PC-9 (cell line): ENCODE measurements at places on chromosomes 16 and 17. TPM values are rescaled to one million over a fixed set of nuclear protein-coding genes. Genes with fewer than 3 reads are reported as not detected.

- no peak for DNase-seq
Observed at GRCh38 chr16:56616608-56617211, 8.3 kb downstream of the MT2A start.

The CFAP97D1 gene
- not detected in 2 replicates for total RNA-seq

The MGAT5B gene
- 13.9 and 14.3 TPM in 2 replicates for total RNA-seq

DNA sequence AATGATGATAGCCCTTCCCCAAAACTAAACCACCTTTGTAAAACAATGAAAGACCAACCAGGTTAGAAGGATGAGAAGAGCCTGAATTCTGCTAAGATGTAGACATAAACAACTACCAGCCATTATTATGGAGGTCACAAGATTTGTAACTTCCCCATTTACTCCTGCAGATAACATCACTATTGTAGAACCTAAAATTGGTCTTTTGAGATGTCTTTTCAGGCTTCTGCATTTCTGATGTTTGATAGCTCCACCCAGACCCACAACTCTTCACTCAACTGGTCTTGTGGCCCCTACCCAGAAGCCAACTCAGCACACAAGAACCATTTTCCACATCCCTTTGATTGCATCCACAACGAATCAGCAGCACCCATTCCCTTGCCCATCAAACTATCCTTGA lies 100.8 kb downstream of the TMEM132E start:
- no peak for DNase-seq

GRCh38 chr17:79607940-79608623 lies 2.8 kb downstream of the RBFOX3 start:
- no peak for DNase-seq

The CXCL16 gene
- 52.4 and 60.2 TPM in 2 replicates for total RNA-seq

DNA sequence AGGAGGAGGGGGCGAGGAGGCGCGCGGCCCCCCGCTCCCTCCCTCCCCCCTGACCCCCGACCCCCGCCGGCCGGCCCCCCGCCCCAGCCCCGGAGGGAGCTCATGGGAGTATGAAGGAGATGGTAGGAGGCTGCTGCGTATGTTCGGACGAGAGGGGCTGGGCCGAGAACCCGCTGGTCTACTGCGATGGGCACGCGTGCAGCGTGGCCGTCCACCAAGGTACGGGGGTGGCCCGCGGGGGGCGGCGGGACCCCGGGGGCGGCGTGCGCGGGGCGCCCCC lies 390 bp downstream of the MLLT6 start:
- DNase-seq = peak; percentile 31

The ZNF768 gene
- total RNA-seq = 64.2 and 68.4 TPM in 2 replicates

GRCh38 chr17:1188812-1189504 lies 9.2 kb upstream of the ABR start:
- DNase-seq = no peak
